ENCODE measurements at places on chromosomes 3 and 15. TPM values are rescaled to one million over a fixed set of nuclear protein-coding genes. Genes with fewer than 3 reads are reported as not detected.

DNA sequence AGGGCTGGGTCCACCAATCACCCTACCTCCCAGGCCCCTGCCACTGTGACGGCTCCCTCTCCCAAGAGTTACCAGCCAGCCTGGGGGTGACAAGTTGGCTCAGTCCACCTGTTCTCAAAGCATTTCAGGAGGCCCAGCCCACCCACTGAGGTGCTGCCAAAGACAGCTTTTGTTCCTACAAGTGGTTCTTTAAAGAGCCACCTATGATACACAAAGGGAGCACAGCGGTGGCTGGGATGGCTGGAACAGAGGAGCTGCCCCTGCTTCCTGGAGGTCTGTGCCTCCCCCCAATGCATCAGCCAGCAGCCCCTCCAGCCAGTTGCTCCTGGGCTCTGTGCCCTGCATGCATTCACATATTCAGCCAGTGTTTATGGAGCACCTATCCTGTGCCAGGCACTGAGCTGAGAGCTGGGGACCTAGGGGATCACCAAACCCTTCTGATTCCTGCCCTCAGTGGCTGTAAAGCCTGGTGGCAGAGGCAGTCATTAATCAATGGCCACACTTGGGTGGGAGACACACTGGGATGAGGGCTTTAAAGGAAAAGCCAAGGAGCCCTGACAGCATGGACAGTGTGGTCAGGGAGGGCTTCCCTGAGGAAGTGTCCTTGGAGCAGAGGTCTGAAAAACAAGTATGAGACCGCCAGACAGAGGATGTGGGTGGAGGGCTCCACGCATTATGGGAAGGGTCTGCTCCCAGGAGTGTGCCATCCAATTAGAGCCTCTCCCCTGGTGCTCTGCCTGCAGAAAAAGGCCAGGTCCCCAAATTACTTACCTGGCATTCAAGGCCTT, 107.1 kb upstream of the LINGO1 start:
- ATAC-seq = no peak

Gene IREB2
- total RNA-seq = 33.0 TPM

- ATAC-seq = no peak
These were observed 21.1 kb upstream of the CORO2B start for GRCh38 chr15:68557469-68558317.

Gene ACTR8
- 17.1 TPM for total RNA-seq

Gene WDR72
- total RNA-seq = 0.76 TPM

GRCh38 chr15:71627604-71628003, 182.8 kb upstream of the NR2E3 start:
- no peak for ATAC-seq

- ATAC-seq = no peak
These were observed 1009.8 kb downstream of the TUSC7 start for GRCh38 chr3:117719316-117719926.

Data from esophagus mucosa (tissue), 1 donor.